ENCODE measurements at places on chromosomes 12 and 14.

DNA sequence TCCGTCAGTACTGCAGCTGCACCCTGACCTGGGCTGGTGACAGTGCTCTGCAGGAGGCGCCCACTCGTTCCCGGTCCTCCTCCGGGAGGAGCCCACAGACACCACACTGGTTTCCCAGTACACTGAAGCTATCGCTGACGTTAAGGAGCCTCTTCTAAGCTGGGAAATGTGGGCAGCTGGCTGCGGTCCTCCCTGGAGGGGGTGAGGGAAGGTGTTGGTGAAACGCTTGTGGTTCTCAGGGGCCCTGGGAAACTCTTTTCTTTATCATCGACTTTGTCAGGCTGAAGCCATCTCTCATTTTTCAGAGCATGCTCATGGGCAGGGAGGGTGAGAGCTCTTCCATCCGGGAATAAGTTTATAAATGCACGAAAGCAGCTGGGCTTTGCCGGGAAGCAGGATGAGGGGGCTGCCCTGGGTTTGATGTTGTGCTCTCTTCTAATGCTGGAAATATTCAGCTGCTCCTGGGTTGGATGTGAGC is 176.0 kb downstream of the CHST11 start:
- no peak for ATAC-seq

GRCh38 chr12:25115677-25116076 is 79.3 kb downstream of the DNAI7 start:
- ATAC-seq = no peak

GRCh38 chr12:7068240-7068993 is 7.9 kb downstream of the C1S start:
- no peak for ATAC-seq

DNA sequence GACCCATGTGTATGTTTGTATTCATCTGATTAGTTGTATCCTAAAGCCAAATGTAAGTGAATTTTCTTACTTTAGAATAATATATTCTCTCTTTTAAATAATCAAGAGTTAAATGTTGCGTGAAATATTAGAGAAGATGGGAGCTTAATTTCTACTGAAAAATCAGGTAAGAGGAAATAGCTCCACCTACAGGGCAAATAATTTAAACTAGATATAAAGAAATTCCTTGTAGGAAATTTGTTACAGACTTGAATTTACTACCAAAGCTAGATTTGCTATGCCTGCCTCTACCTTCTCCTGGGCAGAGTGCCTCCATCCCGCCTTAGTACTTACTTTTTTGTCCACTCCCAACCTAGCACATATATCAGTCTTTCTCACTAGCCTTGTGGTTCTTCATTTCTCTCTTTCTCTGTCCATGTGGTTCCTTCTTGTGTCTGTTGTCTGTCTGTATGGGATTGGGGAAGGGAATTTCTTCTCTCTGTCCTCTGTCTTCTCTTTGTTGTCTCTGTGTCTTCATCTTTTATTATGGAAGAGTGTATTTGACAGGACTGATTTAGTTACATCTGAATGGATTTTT is 44.7 kb downstream of the PALS1 start:
- ATAC-seq = no peak

GRCh38 chr12:101490286-101490920 is 15.3 kb downstream of the SPIC start:
- ATAC-seq = no peak

- no peak for ATAC-seq
These were observed 221.8 kb upstream of the SSTR1 start for GRCh38 chr14:37985826-37986470.

DNA sequence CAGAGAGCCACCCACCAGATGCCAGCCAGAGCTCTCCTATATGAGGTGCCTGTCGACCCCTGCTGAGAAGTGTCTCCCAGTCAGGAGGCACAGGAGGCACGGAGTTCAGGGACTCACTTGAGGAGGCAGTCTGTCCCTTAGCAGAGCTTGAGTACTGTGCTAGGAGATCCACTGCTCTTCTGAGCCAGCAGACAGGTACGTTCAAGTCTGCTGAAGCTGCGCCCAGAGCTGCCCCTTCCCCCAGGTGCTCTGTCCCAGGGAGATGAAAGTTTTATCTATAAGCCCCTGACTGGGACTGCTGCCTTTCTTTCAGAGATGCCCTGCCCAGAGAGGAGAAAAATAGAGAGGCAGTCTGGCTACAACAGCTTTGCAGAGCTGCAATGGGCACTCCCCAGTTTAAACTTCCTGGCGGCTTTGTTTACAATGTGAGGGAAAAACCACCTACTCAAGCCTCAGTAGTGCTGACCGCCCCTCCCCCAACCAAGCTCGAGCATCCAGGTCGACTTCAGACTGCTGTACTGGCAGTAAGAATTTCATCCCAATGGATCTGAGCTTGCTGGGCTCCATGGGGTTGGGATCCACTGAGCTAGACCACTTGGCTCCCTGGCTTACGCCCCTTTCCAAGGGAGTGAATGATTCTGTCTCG is 146.7 kb upstream of the USP15 start:
- ATAC-seq = no peak

- ATAC-seq = no peak
These were observed 129.4 kb upstream of the DNM1L start for GRCh38 chr12:32549675-32550079.

DNA sequence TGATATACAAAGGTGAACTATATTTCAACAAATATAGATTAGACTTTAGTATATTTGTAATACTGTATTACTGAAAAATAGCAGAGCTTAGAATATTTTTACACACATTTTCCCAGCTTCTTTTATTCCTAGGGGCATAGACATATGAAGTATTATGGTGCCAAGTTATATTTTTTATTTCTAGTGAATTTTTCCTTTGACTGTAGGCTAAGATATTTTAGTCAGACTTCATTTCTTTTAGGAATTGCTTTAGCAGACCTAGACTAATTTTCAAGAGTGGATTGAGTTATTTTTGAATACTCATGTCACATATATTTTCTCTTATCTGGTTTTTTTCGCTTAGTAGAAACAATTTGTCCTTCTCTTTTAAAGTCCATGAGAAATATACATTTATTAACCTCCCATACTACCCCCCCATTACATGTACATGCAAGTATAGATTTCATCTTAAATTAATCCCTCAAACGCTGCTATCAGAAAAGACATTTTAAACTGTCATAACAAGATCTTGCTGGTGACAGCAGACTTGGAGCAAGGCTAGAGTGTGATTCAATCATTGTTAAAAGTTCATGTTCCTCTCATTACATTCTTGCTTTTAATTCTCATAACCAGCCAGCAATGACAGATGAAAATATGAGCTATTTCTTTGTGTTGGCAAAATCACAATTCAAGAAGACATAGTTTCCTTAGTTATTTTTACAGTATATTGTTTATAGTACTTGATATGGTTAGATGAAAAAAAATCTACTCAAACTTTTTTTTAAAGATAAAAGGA is 456.1 kb downstream of the AEBP2 start:
- no peak for ATAC-seq

GRCh38 chr14:100022772-100023451 is 42.3 kb upstream of the EVL start:
- ATAC-seq = no peak

- no peak for ATAC-seq
These were observed 490.1 kb downstream of the PCNX1 start for GRCh38 chr14:71397371-71397770.

All from activated CD4-positive, CD25-positive, alpha-beta regulatory T cell treated with anti-CD3 and anti-CD28 coated beads, Interleukin-2, amount 50 U/mL, for 24 hours (primary cell).